ENCODE measurements at places on chromosomes 11 and 22. TPM values are rescaled to one million over a fixed set of nuclear protein-coding genes. Genes with fewer than 3 reads are reported as not detected.
A peak's percentile ranks its signal among the peaks of the same experiment; 100 is the strongest.

NXPE2 gene
- not detected for total RNA-seq

PRPF19 gene
- total RNA-seq: 193 TPM

OR8D1 gene
- total RNA-seq: not detected

MPZL3 gene
- total RNA-seq: 1.8 TPM

NCAM1 gene
- 0.09 TPM for total RNA-seq

CCDC89 gene
- total RNA-seq: not detected

DNA sequence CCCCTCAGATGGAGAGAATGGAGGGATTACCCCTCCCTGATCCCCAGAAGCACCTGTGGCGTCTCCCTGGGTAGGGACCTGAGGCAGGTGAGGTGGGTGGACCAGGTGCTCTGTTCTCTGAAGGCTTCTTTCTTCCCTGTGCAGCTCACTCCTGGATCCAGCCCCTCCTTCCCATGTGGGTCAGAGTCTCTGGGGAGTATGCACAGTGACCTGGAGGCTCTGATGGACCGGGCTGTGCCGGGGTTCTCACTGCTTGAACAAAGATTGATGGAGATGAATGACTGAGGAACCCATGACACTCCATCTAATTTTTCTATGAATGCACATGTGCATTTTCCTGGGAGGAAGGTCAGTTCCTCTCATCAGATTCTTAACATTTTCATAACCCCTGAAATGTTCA is 78.6 kb upstream of the SHANK2 start:
- no peak overlapping the region for H3K27ac ChIP-seq
- no peaks in the 10 kb centered on the region for H3K27me3 ChIP-seq
- H3K4me3 ChIP-seq: no peak overlapping the region
- H3K36me3 ChIP-seq: no peaks in the 10 kb centered on the region
- DNase-seq: no peak

GRCh38 chr11:79430280-79430679 is 10.6 kb downstream of the TENM4 start:
- no peak overlapping the region for H3K27ac ChIP-seq
- no peaks in the 10 kb centered on the region for H3K36me3 ChIP-seq
- H3K27me3 ChIP-seq: no peaks in the 10 kb centered on the region
- DNase-seq: no peak

DNA sequence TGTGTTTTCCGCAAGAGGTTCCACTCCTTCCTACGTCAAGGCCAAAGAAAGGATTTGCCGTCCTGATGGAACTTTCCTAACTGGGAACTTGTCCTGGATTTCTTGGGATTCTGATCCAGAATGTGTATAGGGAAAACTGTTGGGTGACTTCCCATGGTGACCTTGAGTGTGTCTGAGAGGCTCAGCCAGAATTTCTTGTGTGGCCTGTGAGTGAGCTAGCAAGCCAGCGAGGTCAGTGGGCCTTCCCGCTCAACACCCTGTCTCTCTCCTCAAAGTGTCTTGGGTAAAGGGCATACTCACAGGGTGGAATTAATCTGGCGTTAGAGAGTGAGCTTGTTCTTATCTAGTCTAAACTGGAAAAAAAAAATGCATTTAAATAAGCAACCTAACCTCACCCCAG is 20.4 kb downstream of the ZNRF3 start:
- H3K27me3 ChIP-seq: no peaks in the 10 kb centered on the region
- no peaks in the 10 kb centered on the region for H3K36me3 ChIP-seq
- no peak overlapping the region for H3K4me3 ChIP-seq
- no peak overlapping the region for H3K27ac ChIP-seq
- no peaks in the 10 kb centered on the region for H3K4me1 ChIP-seq

GRCh38 chr11:91850533-91851275 is 373.9 kb upstream of the FAT3 start:
- no peaks in the 10 kb centered on the region for H3K36me3 ChIP-seq
- H3K27me3 ChIP-seq: no peaks in the 10 kb centered on the region
- DNase-seq: no peak
- no peaks in the 10 kb centered on the region for H3K4me1 ChIP-seq
- no peak overlapping the region for H3K4me3 ChIP-seq

GRCh38 chr11:64629796-64630562 is 39.0 kb downstream of the SLC22A12 start:
- H3K27me3 ChIP-seq: peaks cover 57% of the 10 kb centered on the region
- H3K27ac ChIP-seq: no peak overlapping the region
- peaks cover 12% of the 10 kb centered on the region for H3K4me1 ChIP-seq
- DNase-seq: peak; percentile 98
- H3K4me3 ChIP-seq: no peak overlapping the region

DNA sequence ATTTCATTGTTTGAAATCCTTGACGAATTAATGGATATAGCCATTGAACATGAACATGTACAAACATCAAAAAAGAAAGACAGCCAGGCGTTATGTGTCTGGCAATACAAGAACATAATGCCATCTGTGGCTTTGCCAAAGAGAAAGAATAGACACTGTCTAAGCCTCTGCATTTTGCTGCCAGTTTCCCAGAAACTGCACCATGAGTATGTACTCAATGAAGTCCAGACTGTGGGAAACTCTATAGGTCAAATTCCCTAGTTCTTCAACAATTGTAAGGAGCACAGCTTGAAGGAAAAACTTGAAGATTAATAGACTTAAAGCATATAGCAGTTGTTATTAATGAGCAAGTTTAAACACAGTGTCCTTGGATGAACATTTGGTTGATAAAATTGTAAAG is 71.3 kb downstream of the BBOX1 start:
- H3K27me3 ChIP-seq: no peaks in the 10 kb centered on the region
- no peak overlapping the region for H3K4me3 ChIP-seq
- DNase-seq: no peak

GRCh38 chr11:11279956-11280689 is 72.9 kb downstream of the CSNK2A3 start:
- H3K36me3 ChIP-seq: no peaks in the 10 kb centered on the region
- no peak overlapping the region for H3K4me3 ChIP-seq
- DNase-seq: no peak
- no peaks in the 10 kb centered on the region for H3K27me3 ChIP-seq
